ENCODE measurements at places on chromosomes 1 and 21.

DNA sequence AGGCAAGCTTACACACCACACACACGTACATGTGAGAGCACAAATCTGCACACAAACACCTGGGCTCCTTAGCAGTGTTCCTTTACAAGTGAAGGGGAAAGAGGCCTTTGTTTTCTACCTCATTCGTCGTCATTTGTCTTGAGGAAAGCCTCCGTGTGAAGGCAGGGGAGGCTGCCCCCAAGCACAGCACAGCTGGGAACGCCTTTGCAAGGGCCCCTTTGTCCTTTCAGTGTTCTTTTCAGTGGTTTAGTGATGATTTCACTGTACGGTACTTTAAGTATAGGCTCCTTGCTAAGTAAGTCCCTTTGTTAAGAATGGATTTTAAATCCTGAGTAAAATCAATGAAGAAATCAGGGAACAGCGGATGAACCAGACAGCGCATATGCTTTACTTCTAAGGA, 94.1 kb downstream of the PGBD5 start:
- DNase-seq = no peak

DNA sequence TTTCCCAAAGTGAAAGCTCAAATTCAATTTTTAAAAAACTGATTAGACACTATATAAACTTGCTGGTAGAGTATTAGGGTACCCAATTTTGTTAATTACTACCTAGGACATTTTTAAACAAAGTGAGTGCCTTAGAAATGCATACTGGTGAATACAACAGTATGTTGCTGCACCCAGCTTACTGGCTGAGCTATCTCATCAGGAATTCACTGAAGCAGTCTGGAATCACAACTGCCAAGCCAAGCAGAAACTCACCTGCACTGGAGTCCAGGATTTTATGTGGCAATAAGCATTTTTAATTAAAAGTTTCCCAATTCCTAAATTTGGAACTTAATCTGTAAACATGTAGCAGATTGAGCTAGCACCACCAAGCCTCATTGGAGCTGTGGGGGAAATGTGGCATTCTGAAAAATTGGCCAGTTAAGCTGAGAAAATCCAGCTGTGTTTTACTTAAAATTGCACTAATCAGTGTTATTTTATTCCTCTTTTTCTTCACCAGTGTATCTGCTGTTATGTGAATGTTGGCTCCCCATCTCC, 61.8 kb downstream of the CLEC20A start:
- DNase-seq = no peak

GRCh38 chr1:75257424-75257823, 123.2 kb downstream of the LHX8 start:
- no peak for DNase-seq

- no peak for DNase-seq
Measured at GRCh38 chr1:109892561-109893368, 17.9 kb upstream of the CSF1 start.

- DNase-seq = no peak
Measured at GRCh38 chr1:160166166-160166868, 14.9 kb downstream of the ATP1A4 start.

GRCh38 chr1:91805311-91805801, 80.6 kb downstream of the TGFBR3 start:
- no peak for DNase-seq

GRCh38 chr1:35453031-35453430, 104.2 kb downstream of the KIAA0319L start:
- no peak for DNase-seq

DNA sequence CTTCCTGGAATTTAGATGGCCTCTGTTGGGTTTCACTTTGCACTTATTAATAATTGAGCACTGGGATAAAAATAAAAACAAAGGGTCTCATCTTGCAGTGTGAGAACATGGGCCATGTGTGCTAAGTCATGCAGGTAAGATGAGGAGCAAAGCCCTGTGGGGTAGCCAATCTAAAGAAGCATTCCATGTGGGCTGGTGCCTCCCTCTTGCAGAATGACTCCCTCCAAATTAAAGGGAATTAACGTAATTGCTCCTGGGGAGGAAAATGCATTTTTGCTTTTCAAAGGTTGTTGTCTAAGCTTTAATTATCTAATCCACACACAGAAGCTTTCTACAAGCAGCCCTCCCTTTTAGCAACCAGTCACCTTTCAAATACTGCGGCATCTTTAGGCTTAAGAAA, 69.8 kb downstream of the CDC14A start:
- DNase-seq = no peak

GRCh38 chr1:243364330-243364729, 108.5 kb downstream of the SDCCAG8 start:
- DNase-seq = no peak

DNA sequence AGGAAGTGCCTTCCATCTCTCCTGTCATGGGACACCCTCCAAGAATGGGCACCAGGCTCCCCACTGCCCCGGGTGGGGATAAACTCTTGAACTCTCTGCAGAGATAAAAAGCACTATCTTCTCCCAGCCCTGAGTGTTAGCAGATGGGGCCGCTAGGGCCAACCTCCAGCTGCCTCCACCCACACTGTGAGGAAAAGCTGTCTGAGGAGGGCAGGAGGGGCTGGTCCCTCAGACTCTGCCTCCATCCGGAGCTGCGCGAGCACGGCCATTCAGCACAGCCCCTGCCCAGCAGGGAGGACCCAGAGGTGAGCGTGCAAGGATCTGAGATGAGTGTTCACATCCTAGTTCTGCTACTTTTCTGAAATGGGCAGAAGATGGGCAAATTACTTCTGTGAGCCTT, 51.8 kb upstream of the TRABD2B start:
- DNase-seq = no peak

DNA sequence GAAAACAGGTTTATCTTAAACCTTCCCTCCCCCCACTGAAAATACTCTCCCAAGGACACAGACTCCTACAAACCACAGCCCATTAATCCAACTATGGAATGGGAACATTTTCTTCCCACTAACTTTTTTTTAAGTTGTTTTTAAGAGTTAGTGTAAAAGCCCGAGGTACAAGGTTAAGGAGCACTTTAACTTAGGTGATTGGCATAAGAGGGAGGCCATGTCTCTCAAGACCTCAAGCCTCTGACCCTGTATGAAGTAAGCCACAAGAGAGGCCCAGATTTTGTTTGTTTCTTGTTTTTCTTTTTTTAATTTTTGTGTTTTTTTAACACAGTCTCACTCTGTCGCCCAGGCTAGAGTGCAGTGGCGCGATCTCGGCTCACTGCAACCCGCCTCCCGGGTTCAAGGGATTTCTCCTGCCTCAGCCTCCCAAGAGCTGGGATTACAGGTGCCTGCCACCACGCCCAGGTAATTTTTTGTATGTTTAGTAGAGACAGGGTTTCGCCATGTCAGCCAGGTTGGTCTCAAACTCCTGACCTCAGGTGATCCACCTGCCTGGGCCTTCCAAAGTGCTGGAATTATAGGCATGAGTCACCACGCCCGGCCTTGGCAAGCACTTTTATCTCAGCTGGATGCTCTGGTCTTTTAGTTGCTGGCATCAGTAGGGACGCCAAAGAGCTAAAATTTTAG, 14.4 kb downstream of the ARMH1 start:
- no peak for DNase-seq

DNA sequence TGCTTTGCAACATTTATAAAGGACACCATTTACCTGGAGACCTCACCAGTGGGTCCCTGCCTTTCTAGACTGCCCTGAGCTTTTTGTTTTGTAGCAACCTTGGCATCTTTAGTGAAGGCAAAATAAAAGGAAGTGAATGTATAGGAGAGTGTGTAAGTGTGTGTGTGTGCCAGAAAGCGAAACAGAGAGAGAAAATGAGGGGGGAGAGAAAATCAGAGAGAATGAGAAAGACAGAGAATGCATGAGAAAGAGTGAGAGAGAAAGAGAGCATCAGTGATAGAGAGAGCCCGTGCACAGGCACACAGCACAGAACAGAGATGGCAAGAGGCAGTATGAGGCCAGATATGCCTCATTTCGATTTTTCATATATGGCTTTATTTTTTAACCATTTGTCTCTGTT, 57.5 kb downstream of the HSD3B1 start:
- no peak for DNase-seq

DNA sequence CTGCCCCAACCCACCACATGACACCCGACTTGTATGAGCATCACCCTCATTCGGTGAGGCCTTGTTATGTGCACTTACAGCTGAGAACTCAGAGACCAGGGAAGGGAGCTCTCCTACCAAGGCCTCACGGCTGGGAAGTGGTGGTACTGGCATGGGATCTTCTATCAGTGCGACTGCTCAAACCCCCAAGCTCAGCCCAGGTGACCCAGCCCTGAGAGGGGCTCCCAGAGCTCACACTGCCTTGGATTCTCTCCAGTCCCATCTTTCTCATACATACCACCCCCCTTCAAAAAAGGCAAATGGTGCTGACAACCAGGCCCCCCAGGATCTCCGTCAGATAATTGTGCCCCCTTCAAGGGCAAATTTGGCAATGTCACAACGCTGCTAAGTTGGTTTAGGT, 777 bp upstream of the PLA2G2F start:
- DNase-seq = no peak

GRCh38 chr1:183238071-183238470, 52.0 kb downstream of the LAMC2 start:
- DNase-seq = no peak

- DNase-seq = no peak
Measured at GRCh38 chr1:226529891-226530290, 18.7 kb upstream of the STUM start.

- no peak for DNase-seq
Measured at GRCh38 chr21:43321611-43322010, 105.3 kb downstream of the SIK1 start.

DNA sequence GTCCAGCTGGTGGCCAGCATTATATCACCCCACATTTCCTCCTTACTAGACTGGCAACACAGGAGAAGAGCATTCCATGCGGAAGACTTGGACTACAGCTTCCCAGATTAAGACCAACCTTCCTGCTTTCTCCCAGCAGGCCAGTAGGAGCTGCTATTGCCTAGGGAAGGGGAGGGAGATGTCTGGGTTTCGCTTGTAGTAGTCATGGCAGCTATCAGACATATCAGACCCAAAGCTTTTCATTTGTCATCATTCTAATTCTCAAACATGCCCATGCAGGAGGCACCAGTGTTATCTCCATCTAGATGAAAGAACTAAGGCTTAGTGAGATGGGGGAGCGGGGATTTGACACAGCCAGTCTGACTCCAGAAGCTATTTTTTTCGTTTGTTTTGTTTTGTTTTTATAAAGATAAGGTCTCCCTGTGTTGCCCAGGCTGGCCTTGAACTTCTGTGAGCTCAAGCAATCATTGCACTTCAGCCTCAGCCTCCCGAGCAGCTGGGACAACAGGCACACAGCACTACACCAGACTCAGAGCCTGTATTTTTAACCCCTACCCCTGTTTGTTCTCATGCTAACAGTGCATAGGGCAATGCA, 4.5 kb downstream of the PLA2G2A start:
- DNase-seq = peak; percentile 23

DNA sequence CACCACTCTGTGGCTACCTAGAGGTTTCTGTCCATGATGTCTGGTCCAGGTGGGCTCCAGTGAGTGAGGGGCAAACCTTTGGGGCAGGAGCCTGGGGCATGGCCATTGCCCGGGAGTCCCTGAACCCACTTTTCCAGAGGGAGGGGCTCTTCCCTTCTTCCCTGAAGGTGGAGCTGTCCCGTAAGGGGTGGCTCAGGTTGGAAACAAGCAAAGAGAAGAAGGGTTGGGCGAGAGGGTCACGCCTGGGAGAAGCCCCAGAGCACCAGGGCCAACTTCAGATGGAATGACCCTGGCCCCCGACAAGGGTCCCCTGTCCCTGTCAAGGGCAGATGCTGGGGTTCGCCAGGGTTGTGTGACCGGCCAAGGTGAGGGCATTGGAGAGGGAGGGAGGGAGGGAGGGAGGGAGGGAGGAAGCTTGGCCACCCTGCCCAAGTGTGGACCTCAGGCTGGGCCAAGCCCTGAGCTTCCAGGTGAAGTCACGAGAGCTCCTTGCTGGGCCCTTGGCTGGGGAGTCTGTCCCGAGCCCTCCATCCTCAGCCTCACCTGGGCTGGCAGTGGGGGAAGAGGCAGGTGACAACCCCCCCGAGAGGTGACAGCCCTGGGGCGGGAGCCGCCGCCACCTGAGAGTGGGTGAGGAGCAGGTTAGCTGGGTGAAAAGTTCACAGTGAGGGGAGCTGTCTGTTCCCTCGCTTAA, 69.6 kb downstream of the DHRS3 start:
- no peak for DNase-seq

- DNase-seq = no peak
Measured at GRCh38 chr1:12031039-12031980, 12.0 kb downstream of the MIIP start.

GRCh38 chr1:180265201-180265600, 35.1 kb downstream of the LHX4 start:
- no peak for DNase-seq

Data from GM04503 (cell line).